Suppressor macrophage treated with lipopolysaccharide for 4 hours (primary cell): ENCODE measurements at places on chromosomes 13 and 19.

DNA sequence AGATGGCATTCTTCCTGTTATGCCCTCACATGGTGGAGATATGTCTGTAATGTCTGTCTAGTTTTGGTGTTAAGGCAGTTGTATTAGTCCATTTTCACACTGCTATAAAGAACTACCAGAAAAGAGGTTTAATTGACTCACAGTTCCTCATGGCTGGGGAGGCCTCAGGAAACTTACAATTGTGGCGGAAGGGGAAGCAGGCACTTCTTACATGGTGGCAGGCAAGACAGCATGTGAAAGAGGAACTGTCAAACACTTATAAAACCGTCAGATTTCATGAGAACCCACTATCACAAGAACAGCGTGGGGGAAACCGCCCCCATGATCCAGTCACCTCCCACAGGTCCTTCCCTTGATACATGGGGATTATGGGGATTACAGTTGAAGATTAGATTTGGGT is 3.2 kb downstream of the ZNF441 start:
- no peak for DNase-seq

DNA sequence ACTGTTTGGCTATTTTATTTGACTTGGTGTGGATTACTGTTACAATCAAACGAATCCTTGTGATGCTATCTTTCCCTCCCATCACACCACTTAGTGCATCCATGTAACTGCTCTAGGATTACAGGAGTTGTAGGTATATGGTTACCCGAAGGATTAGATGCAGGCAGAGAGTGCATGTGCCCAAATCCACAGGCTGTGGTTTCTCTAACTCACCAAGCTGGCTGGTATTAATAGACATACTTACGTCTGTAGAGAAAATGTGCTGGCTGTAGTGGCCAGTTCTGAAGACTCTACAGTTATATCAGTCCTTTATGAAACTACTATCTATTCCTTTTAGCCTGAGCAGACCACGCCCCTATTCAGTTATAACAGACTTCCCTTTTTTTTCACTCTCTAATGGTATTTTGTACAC is 1.1 kb upstream of the HMGB1 start:
- DNase-seq = peak; percentile 54

DNA sequence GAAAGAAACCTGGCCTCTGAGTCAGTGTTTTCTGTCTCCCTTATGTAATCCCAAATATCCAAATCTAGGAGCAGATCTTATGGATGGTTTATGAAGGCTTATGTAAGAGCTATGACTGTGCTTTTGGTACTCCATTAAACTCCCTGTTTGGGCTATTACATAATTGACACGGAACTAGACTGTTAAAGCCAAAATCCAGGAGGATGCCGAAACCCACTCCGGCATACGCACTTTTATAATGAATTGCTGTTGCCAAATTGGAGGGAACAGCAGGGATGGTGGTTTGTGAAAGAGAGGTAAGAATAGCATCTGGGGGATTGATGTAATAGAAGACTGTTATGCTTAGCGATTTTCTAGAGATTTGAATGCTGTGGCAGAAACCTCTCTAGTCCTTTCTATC is 2.0 kb downstream of the MTUS2 start:
- no peak for DNase-seq

DNA sequence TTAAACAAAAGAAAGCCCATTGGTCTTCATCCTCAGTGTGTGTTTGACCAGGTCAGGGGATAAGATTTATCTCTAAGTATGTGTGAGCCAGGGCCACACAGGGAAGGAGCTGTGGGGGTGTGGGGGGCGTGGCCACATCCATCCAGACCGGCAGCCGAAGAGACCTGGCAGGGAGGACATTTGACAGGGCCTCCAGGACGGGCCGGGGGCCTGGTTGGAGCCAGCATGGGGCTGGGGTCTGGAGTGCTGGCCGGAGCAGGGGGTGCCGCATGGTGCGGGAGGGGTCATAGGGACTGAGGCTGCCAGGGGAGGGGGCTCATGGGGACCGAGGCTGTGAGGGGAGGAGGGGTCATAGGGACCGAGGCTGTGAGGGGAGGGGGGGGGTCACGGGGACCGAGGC is 20.4 kb upstream of the GNA15 start:
- no peak for DNase-seq

DNA sequence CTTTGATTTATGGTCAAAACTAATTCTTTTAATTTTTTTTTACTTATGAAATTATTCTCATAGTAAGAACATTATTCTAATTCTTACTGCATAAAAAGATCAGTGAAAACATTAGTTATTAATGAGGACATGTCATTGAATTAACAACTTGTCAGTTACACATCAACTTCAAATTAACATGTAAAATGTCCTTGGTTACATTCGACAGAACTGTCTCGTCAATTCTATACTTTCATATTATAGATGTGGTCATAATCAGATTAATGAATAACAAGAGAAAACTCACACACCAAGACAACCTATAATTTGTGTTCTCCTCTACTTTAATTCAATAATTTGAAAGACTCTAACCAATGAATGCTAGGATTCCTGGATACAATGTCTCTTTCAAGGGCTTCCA is 66.7 kb downstream of the KATNAL1 start:
- no peak for DNase-seq

DNA sequence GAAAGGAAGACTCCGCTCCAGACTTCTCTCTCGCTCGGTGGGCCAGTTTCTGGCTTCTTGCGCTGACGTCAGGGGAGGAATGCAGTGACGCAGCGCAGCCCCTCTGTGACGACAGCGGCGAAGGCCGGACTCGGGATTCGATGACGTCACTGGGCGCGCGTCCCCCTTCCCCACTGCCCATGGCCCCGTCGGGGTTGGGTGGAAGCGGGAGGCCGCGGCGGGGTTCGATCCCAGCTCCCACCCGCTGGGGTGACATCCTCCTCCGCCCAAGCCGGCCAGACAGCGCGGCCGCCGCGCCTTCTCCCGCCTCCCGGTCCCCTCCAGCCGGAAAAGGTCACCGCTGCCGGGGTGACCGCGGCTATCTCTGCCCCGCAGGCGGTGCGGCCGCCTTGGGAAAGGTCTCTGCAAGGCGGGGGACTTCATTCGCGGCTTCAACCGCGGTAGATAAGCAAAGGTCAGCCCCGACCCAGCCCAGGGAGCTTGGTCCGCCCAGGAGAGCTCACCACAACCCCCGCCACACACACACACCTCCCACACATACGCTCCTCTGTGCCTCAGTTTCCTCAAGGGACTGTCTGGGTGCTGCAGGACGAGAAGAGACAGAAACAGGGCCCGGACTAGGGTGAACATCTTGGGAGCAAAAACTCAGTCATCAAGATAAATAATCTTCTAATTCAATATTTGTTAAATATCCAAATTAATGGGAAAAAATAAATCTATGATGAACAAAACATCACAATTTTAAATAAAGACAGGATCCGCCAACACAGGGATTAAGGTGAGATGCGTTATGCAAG is 844 bp upstream of the RFX1 start:
- no peak for DNase-seq

DNA sequence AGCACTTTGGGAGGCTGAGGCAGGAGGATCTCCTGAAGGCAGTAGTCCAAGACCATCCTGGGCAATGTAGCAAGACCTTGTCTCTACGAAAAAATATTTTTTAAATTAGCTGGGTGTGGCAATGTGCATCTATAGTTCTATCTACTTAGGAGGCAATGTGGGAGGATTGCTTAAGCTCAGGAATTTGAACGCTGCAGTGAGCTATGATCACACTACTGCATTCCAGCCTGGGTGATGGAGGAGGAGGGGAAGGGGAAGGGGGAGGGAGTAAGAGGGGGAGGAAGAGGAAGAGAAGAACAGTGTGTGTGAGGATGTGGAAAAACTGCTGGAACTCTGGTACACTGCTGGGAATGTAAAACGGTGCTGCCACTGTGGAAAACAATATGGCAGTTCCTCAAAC is 9.2 kb upstream of the CLIP3 start:
- peak; percentile 40 for DNase-seq

DNA sequence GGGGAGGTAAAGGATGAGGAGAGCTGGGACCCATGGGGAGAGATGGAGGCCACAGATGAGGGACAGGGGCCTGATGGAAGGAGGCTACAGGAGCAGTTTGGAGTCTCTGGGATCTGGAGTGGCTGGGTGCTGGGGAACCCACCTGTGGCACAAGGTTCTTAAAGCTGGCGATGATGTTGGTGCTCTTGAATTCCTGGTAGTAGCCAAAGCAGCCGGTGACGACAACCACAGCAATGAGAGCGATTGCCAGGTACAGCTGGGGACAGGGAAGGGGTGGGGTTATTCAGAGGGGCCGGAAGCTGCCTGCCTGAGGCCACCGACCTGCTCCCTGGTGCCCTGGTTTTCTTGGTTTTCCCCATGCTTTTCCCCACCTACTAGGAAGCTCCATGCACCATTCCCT is 2.8 kb downstream of the ATP4A start:
- no peak for DNase-seq

GRCh38 chr13:62931853-62932252 is 1516.2 kb upstream of the PCDH20 start:
- DNase-seq = no peak
